Fibroblast of pulmonary artery (primary cell): ENCODE measurements at places on chromosomes 7 and 10.
A peak's percentile ranks its signal among the peaks of the same experiment; 100 is the strongest.

DNA sequence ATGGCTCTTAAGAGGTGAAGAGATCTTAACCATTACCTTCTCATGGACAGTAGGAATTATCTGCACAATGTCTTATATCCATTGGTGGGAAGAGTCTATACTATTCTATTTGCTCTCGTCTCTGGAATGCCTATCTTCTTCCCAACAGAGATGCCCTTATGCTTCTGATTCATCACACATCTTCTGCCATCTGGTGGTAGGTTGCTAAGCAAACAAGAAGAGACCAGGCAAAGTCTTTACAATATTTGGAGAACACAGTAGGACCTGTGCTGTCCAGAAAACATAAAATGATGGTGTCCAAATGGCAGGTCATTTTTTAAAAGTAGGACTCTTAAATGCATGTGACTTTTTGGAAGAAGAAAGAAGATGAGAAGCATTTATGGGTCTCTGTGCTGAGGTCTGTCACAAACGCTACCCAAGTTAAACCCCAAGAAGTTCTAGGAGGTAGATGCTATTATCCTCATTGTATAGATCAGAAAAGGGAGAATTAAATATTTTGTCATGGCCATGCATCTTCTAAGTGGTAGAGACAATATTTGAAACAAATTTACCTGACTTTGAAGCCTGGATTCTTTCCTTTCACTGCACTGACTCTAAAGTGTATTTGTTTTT lies 67.8 kb upstream of the NXPH1 start:
- DNase-seq = no peak

DNA sequence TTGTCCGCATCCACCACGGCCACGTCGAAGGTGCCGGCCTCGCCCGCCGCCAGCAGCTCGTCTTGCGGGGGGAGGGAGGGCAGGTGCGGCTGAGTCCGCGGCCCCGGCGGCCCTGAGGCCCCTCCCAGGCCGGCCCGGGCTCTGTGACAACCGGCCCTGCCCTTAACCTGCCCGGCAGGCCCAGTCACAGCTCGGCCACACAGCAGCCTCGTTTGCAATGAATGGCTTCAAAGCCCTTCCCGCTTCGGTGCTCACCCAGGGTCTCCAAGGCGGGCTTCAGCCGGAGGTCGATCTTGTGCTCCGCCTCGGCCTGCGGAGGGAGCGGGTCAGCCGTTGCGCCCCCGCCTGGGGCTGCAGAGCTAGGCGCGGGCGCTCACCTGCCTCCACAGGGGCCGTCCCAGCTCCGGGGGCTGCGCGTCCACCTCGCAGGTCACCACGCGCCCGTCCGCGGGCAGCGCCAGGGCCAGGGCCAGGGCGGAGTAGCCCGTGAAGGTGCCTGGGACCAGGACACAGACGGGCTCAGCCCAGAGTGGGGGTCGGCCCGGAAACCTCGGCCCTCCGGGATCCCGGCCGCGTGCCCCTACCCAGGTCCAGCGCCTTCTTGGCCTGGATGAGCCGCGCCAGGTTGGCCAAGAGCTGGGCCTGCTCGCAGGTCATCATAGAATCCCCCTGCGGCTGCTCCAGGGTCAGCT lies 928 bp downstream of the COMTD1 start:
- no peak for DNase-seq

DNA sequence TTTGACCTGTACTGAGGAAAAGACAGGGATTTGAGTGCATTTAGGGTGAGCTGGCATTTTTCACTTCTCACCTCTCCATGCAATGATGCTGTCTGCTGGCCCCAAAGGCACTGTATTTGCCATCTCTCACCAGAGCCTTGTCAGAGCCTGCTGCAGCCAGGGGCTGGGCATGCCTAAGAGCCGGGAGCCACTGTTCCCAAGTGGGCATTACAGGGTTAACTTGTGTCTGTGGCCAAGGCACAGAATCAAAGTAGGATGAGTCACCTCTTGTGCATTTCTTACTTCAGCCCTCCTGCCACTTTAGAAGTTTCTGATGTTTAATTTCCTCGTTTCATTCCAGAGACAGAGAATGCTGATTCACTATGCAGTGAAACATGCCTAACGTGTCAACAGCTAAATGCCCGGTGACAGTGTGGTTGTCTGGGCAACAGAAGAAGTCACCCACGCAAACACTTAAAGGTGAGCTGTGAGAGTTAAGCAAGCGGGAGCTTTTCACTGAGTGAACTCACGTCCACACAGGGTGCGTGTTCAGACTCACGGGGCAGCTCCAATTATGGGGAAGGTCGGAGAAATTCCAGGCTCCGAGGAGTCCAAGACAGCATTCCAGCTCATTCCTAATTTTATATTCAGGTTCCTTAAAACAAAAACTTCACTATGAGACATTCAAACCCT lies 57.1 kb upstream of the IGFBP3 start:
- peak; percentile 96 for DNase-seq

GRCh38 chr10:987620-987869 lies 689 bp upstream of the GTPBP4 start:
- no peak for DNase-seq

DNA sequence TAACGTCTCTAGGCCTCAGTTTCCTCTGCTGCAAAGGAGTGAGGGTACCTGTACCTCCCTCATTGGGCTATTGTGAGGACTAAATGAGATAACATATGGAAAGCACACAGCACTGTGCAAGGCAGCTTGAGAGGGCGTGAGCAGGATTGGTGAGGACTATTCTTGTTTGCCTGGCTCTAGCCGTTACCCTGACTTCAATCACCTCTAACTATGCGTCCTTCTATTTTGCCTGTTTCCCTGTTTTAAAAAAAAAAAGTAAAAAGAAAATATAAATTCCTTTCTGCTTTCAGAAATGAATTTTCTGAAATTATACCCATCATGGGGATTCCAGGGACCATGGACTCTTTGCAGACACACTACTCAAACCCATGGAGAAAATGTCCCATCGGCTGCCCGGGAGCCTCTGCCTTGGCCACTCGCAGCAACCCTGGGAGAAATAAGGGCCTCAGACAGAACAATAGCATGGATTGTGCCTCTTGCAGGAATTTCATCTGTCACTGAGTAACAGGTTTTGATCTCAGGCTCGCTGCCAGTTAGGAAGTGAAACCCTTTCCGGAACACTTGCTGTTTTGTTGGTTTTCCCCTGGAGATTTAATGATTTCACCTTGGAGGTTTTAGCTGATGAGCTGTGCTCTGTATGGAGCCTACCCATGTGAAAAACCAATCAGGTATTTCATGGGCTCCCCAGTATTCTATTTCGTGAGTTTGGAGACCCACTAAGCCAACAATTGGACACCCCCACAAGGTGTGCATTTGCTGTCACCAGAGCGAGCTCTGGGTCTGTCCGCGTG lies 55.6 kb downstream of the STEAP1B start:
- peak; percentile 72 for DNase-seq

DNA sequence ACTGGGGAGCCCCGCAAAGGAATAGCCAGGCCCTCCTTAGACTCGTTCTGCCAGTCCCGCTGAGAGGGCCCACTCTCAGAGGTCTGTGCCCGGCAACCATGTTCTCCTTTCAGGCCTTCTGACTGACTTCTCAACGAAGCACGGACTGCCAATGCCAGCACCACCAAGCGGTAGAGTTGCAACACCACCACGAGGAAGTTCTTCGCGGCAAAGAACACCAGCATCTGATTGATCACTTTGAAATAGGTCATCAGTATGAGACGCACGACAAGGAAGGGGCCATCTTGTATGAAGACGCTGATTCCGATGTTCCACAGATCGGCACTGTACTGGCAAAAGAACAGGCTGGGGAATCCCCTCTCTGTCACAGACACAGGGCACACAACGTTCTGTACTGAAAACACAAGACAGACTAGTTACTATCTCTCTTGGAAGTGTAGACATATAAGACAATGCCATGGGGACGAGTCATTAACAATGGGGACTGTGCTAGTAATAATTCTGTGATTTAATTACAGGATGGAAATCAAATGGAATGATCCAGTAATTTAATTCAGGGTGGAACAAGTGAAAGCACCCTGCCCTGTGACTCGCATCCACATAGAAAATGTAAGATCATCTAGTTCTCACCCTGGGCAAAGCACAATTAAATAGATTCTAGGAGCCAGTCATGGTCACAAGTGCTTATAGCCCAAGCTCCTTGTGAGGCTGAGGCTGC lies 42.7 kb downstream of the TMEM26 start:
- peak; percentile 3 for DNase-seq

- DNase-seq = no peak
Measured at GRCh38 chr10:93060887-93061593, 442 bp downstream of the CYP26C1 start.

GRCh38 chr10:102643336-102644065 lies 778 bp upstream of the TRIM8 start:
- DNase-seq = peak; percentile 86

- no peak for DNase-seq
Measured at GRCh38 chr7:111160297-111160696, 69.4 kb downstream of the LRRN3 start.

DNA sequence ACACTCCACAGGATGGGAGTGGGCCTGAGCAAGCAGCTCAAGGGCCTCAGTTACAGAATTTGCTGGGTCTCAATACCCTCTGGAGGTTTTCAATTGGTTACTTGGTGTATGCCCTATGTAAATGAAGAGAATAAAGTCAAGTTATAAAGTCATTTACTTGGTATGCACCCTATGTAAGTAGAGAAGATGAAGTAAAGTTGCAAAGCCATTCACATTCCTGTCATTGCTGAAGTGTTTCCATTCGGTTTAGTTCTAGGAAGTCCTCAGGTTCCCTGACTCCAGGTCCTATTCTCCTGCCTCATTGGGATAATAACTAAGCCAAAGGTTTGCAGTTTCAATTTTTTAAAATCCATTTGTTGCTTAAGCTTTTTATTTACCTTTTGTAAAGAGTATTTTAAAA lies 272.6 kb upstream of the NPSR1 start:
- DNase-seq = no peak

DNA sequence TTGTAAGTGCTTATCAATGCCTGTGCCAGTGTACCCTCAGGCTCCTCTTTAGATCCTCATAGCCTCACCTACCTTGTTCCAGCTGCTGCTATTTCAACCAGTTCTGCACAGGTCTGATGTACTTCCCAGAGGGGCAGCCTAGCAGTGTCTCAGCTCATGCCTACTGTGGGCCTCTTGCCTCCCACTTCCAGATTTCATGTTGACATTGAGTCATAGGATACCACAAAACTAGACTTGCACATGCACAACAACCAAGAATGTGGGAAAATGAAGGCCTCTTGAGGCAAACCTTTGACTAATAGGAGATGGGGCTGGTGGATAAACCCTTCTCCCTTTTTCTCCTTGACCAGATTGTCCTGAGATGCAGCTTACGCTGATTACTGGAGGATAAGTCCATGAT lies 31.0 kb downstream of the PON3 start:
- DNase-seq = no peak

- no peak for DNase-seq
Measured at GRCh38 chr10:133614830-133615580, 11.6 kb downstream of the FRG2B start.

DNA sequence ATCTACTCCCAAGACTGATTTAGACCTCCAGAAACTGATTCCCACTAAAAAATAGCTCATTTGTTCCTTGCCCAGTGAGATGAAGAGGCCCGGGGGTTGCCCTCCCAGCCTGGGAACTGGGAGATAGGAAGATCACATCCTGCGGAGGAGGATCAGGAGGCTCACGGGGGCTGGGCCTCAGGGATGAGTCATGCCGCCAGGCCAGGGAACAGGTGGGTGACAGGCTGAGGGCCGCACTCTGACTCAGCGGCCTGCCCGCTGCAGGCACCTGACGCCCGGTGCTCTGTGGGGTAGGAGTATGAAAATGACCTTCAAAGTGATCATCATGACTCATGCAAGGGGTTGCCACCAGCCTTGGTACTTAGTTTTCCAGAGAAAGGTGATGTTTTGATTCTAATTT lies 104.5 kb upstream of the ZPBP start:
- DNase-seq = no peak

- no peak for DNase-seq
Measured at GRCh38 chr10:55163388-55163979, 362.5 kb upstream of the PCDH15 start.

DNA sequence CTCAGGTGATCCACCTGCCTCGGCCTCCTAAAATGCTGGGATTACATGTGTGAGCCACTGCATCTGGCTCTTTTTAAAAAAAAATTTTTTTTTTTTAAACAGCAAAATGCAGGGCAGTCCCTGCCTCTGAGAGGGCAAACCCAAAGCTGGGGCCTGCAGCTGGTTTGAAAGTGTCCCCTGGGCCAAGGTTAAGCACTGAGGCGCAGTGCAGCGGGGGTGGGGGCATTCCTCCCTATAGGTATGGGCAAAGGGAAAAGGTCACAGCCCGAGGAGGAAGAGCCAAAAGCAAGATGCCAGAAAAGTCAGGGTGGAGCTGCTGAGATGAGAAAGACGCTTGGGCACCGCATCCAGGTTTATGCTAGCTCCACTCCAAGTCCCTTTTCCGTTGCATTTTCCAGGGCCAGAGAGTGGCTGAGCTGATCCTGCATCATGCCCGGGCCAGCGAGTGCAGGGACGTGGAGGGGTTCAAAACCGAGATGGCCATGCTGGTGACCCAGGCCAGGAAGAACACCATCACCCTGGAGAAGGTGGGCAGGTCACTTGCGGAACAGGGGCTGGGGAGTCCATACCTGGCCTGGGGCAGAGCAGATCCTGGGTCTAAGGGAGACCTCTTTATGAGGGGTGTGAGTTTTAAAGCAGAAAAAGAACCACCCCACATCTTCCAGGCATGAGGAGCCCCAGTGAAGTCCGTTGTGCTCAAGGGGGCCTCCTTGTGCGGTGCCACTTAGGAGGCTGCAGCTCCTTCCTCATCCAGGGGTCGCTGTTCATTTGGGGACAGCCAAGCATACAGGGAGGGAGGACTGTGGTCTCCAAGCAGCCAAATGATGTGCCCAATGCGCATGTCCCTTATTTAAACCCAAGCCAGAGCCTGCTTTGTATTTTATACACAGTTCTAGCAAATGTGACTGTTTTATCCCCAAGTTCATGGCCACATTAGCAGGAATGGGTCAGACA lies 7.0 kb upstream of the NDUFB2 start:
- DNase-seq = no peak

- no peak for DNase-seq
Measured at GRCh38 chr10:42422911-42423310, 215.5 kb downstream of the ZNF33B start.

DNA sequence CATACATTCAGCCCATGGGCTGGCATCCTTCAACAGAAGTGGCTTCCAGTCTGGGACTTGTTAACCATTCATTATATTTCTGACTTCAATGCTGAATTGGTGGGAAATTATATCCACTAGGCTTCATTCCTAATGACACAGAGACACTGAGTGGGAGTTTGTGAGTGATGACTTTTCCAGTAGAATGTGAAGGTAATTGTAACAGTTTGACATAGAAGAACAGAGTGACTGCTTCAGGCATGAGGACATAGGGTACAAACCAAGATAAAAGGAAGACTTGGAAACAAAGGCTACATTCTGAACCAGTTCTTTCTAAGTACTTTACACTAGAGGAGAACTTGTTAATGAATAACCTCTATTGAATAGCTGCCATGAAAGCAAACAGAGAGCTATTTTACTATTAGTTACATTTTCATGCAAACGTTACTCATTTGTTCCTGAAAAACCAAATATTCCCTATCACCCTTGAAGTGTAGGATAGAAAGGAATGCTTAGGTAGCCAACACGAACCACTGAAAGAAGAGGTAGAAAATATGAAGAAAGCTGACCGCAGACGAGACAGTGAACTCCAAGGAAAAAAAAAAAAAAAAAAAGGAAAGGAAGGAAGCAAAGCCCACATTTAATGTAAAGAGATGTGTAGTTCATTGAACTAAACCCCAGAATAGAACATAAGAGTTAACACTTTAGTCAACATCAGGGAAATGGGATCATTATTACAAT lies 237.0 kb upstream of the SEMA3C start:
- no peak for DNase-seq
